Posterior vena cava (tissue), 2 donors: ENCODE measurements at places on chromosomes 6 and 20. TPM values are rescaled to one million over a fixed set of nuclear protein-coding genes. Genes with fewer than 3 reads are reported as not detected.

GRCh38 chr6:137219664-137220252 is 573 bp upstream of the IFNGR1 start:
- DNase-seq, result no peak

DNA sequence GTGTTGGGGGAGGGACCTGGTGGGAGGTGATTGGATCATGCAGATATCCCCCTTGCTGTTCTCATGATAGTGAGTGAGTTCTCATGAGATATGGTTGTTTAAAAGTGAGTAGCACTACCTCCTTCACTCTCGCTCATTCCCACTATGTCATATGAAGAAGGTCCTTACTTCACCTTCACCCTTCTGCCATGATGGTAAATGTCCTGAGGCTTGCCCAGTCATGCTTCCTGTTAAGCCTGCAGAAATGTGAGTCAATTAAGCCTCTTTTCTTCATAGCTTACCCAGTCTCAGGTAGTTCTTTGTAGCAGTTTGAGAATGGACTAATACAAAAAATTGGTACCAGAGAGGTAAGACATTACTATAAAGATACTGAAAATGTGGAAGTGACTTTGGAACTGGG is 425.9 kb downstream of the HTR1B start:
- DNase-seq, result no peak

GRCh38 chr6:150537893-150538292 is 61.8 kb upstream of the PLEKHG1 start:
- DNase-seq, result no peak

- peak; percentile 99 for DNase-seq
These were observed at the start of gene PPP2R5D for GRCh38 chr6:42984001-42984923. Gene PPP2R5D (plus strand): TSS chr6:42984570. CDS start chr6:42984678, 108 bp downstream.

DNA sequence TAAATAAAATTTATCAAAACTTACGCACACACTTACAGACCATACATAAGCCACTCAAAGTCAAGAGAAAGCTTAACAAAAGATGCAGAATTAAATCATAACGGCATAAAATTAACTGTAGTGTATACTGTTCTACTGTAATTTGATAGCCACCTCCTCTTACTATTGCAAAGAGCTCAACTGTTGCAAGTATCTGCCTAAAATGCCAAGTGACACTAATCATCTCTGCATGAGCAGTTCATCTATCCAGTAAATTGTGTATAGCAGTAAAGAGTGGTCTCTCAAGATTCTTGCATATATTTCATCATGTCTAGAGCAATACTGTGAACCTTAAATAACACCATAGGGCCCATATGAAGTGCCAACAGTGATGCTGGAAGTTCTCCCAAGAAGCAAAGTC is 12.3 kb downstream of the OR2H2 start:
- DNase-seq, result no peak

GRCh38 chr20:63005862-63006539 is 763 bp downstream of the BHLHE23 start:
- DNase-seq, result no peak

DNA sequence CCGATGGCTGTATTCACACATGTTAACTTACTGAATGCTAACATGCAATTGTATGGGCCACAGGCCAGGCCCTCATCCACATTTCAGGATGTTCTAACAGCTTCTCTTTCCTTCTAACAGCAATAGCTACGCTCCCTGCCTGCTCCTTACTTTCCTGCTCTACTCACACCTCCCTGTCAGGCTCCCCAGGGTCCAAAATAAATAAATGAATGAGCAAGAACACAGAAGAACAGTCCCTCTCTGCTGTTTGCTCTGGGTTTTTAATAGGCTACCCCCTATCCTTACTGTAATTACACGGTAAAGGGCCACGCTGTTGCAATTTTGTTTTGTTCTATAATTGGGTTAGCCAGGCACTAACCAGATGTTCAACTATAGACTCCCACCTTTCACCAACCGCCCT is 135.6 kb downstream of the GMDS start:
- DNase-seq, result no peak

ARMH2 gene
- not detected for total RNA-seq

- no peak for DNase-seq
These were observed 1.5 kb downstream of the PSMG4 start for GRCh38 chr6:3260296-3260695.

FERMT1 gene
- not detected for total RNA-seq

DNA sequence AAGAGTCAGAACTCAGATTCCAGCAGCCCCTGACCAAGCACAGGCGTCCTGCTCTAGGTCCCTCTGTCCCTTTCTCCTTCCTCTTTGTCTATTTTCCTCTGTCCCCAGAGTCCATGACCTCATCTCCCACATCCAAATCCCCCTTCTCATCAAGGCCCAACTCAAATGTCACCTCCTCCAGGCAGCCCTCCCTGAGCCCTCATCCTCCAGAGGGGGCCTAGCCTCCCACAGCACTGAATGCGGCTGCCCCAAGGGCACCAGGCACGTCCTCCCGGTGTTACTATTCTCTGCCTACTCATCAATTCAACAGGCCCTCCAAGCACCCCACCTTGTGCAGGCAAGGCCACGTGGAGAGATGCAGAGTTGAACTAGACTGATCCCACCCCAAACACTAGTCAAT is 49.7 kb downstream of the GRM4 start:
- no peak for DNase-seq

GRCh38 chr20:43979576-43980105 is 65.0 kb downstream of the TOX2 start:
- no peak for DNase-seq

- no peak for DNase-seq
These were observed 9.2 kb downstream of the SPTLC3 start for GRCh38 chr20:13017883-13018535.

GRCh38 chr6:30915591-30915946 is 1.5 kb downstream of the VARS2 start:
- DNase-seq, result no peak

- no peak for DNase-seq
These were observed 10.4 kb upstream of the PXDC1 start for GRCh38 chr6:3761989-3762270.

- DNase-seq, result no peak
These were observed 141.3 kb downstream of the IMPG1 start for GRCh38 chr6:75931011-75931680.

GRCh38 chr20:63314015-63314471 is 21.1 kb downstream of the COL20A1 start:
- peak; percentile 75 for DNase-seq

DNA sequence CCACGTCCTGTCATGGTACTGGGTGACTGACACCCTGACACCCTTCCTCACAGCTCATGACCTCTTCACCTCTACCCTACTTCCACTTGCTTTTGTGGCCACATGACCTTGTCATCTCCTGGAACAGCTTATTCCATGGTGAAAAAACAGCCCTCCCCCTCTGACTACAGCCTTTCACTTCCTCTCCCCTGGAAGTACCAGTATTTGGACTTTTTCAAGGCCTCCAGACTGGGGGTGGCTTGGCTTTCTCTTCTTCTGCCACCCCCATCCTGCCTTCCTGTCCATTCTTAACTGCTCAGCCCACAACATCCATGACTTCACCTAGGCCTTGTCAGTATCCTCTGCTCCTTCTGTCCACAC is 168.4 kb downstream of the CARMIL1 start:
- DNase-seq, result no peak

DNA sequence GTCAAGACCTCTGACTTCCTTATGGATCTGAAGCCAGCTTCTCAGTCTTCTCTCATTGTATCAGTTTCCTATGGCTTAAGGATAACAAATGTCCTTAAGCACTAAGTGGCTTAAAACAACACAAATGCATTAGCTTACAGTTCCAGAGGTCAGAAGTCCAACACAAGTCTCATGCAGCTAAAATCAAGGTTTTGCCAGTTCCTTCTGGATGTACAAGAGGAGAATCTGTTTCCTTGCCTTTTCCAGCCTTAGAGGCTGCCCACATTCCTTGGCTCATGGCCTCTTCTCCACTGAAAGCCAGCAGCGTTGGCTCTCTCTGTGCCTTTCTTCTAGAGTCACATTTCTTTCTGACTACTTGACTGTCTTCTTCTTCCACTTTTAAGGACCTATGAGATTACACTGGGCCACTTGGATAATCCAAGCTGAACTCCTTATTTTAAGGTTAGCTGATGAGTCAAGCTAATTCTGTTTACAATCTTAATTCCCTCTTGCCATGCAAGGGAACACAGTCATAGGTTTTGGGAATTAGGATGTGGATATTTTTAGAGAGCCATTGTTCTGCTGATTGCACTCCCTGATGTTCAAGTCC is 179.0 kb downstream of the BCAS1 start:
- no peak for DNase-seq
